H1 (cell line): ENCODE measurements at places on chromosomes 3 and 15. TPM values are rescaled to one million over a fixed set of nuclear protein-coding genes. Genes with fewer than 3 reads are reported as not detected.

- no peak for DNase-seq
- no peaks in the 10 kb centered on the region for H3K36me3 ChIP-seq
- no peak overlapping the region for H3K27ac ChIP-seq
- H3K27me3 ChIP-seq, result no peaks in the 10 kb centered on the region
- no peak overlapping the region for H3K4me3 ChIP-seq
Measured at GRCh38 chr3:178140531-178141304, 395.5 kb upstream of the KCNMB2 start.

GRCh38 chr3:59473636-59474035, 423.8 kb upstream of the CFAP20DC start:
- DNase-seq, result no peak
- no peaks in the 10 kb centered on the region for H3K27me3 ChIP-seq
- H3K36me3 ChIP-seq, result no peaks in the 10 kb centered on the region
- no peak overlapping the region for H3K4me3 ChIP-seq

GRCh38 chr15:64634576-64635498, 140.6 kb downstream of the RBPMS2 start:
- H3K36me3 ChIP-seq, result no peaks in the 10 kb centered on the region; the same call in 1 of the 2 replicates
- H3K27me3 ChIP-seq, result no peaks in the 10 kb centered on the region
- H3K27ac ChIP-seq, result peak overlapping the region; percentile 84

DNA sequence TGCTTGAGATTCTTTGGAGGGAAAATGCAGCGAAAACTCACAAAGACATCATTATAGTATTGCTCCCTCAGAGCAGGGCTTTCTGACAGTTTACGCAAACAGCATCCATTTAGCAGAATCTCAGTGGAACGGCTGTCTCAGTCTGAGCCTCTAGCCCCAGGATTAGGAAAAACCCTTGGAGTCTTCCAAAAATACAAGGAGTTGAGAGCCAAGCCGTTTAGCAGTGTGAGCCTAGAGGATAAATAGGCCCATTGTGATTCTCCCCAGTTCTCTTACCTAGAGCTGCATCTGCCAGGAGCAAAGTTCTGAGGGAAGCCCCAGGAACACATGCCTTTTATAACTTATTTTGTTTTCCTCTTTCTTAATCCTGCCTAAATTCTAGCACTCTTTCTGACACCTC, 359.6 kb downstream of the NTRK3 start:
- no peak overlapping the region for H3K27ac ChIP-seq
- H3K27me3 ChIP-seq, result no peaks in the 10 kb centered on the region
- H3K4me3 ChIP-seq, result no peak overlapping the region

DNA sequence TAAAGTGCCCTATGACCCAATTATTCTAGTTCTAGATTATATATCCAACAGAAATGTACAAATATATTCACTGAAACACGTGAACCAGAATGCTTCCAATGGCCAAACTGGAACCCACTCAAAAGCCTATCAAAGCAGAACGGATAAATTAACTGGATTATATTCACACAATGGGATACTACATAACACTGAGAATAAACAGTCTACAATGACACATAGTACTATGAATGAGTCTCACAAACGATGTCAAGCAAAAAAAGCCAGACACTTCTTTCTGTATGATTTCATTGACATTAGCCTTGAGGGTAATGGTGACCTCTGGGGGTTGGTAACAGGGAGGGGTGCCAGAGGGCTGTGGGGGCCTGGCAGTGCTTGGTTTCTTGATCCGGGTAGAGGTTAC, 50.9 kb upstream of the HACD2 start:
- no peak for DNase-seq
- H3K4me3 ChIP-seq, result no peak overlapping the region
- no peaks in the 10 kb centered on the region for H3K36me3 ChIP-seq

Gene MKRN3
- not detected in 2 replicates for polyA plus RNA-seq

DNA sequence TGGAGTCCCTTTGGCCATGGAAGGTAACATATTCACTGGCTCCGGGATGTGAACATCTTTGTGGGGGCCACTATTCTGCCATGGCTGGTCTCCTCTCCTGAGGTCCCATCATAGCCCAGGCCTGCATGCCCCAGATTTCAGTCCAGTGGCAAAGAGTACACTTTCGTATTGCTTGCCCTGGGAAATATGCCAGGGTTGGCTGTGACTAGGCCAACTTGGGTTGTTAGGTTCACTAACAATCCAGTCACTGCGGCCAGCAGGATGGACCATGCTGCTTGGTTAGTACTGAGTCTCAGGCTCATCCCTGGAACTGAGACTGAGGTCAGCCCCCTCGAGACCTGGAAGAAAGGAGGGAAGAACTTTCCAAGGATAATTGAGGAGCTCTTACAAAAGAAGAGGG, 9.8 kb upstream of the EEFSEC start:
- no peak overlapping the region for H3K4me3 ChIP-seq
- DNase-seq, result no peak
- no peaks in the 10 kb centered on the region for H3K4me1 ChIP-seq
- H3K27ac ChIP-seq, result no peak overlapping the region

- peak overlapping the region; percentile 30; the same call in 1 of the 2 replicates for H3K4me3 ChIP-seq
- peaks cover 12% of the 10 kb centered on the region for H3K4me1 ChIP-seq
- peak; percentile 71 for DNase-seq
Measured at GRCh38 chr15:37095770-37096557, 4.4 kb downstream of the MEIS2 start.

Gene RTP1
- 2.1 and 2.9 TPM in 2 replicates for polyA plus RNA-seq

- H3K27ac ChIP-seq, result no peak overlapping the region
- no peak overlapping the region for H3K4me3 ChIP-seq
- no peak for DNase-seq
- H3K27me3 ChIP-seq, result no peaks in the 10 kb centered on the region
Measured at GRCh38 chr3:64717872-64718613, 30.2 kb upstream of the ADAMTS9 start.

DNA sequence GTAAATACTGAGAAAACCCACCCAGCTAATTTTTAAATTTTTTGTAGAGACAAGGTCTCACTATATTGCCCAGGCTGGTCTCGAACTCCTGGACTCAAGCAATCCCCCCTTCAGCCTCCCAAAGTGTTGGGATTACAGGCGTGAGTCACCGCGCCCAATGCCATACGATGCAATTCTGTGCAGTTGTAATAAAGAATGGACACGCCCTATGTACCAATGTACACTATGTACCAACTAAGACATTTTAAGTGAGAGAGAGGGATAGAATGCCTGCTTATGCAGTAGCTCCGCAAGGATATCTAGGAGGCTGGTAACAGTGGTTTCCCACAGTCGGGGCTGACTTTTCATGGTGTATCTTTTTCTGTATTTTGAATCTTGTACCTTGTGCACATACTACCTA, 14.6 kb downstream of the ZNF710 start:
- no peak for DNase-seq
- no peak overlapping the region for H3K27ac ChIP-seq
- peaks cover 9% of the 10 kb centered on the region; the same call in 1 of the 2 replicates for H3K4me1 ChIP-seq

- H3K36me3 ChIP-seq, result no peaks in the 10 kb centered on the region
- no peak for DNase-seq
- H3K4me3 ChIP-seq, result no peak overlapping the region
- no peak overlapping the region for H3K27ac ChIP-seq
- no peaks in the 10 kb centered on the region for H3K4me1 ChIP-seq
Measured at GRCh38 chr3:190666821-190667220, 152.9 kb downstream of the IL1RAP start.

DNA sequence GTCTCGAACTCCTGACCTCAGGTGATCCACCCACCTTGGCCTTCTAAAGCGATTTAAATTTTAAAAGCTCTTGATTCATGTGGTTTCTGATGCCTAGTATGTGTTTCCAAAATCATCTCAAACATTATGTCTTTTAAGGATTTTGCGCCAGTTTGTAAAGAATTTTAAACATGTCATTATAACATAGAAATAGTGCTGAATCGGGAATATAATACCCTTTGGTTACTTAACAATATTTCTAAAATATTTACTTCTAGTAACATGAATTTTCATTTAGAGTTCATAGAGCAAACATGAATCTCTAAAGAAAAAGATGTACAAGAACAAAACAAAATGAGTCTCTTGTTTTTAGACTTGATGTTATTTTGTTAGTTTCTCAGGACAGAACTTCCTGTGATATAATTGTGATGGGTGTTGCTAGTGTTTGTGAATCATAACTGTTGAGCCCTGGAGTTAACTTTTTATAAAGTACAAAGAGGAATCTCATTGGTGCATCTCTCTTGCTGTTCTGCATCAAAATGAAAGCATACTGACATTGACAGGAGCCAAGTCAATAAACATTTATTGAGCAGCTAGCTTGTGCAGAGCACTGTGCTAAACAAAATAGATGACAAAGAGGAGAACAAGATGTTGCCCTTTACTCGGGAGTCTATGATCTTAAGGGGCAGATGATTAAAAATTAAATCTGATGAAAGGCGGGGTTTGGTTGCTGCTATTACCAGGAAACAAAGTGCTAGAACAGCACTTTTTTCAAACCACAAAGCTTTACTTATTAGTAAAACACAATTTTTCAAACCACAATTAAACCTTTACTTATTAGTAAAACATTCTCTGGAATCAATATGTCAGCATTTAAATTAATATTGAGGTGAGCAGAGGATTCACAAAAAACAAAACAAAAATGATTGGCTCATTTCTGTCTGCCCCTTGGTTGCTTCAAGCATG, 73.4 kb downstream of the MME start:
- H3K4me3 ChIP-seq, result no peak overlapping the region
- no peaks in the 10 kb centered on the region for H3K27me3 ChIP-seq
- no peaks in the 10 kb centered on the region for H3K4me1 ChIP-seq
- no peak overlapping the region for H3K27ac ChIP-seq
- H3K36me3 ChIP-seq, result no peaks in the 10 kb centered on the region
- no peak for DNase-seq

DNA sequence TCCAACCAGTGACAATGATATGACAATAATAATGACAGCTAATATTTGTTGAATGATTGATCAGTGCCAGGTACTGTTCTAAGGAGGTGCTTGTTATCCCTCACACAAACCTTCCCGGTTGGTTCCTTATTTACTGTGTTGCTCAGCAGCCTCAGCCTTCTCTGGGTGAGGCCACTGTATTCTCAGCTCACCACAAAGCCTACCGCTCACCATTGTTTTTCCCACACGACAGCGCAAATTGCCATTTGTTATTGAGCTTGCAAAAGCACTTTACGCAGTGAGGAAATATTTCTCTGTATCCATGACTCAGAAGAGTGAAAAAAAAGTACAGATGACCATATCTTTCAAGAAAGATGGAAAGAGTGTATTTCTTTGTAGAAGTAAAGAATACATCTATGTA, 49.5 kb upstream of the PDZRN3 start:
- H3K36me3 ChIP-seq, result no peaks in the 10 kb centered on the region
- DNase-seq, result no peak
- no peak overlapping the region for H3K27ac ChIP-seq
- H3K4me3 ChIP-seq, result no peak overlapping the region
- no peaks in the 10 kb centered on the region for H3K27me3 ChIP-seq

Gene HDGFL3
- 7.3 and 14.1 TPM in 2 replicates for polyA plus RNA-seq
